Occipital lobe (tissue), 3 donors: ENCODE measurements at places on chromosomes 3 and 15. TPM values are rescaled to one million over a fixed set of nuclear protein-coding genes. Genes with fewer than 3 reads are reported as not detected.

GRCh38 chr3:157527131-157527881 lies 24.1 kb upstream of the VEPH1 start:
- DNase-seq = no peak

- DNase-seq = no peak
Observed at GRCh38 chr15:39781147-39781966, 1.3 kb downstream of the FSIP1 start.

The CCDC50 gene
- total RNA-seq = 115 TPM

DNA sequence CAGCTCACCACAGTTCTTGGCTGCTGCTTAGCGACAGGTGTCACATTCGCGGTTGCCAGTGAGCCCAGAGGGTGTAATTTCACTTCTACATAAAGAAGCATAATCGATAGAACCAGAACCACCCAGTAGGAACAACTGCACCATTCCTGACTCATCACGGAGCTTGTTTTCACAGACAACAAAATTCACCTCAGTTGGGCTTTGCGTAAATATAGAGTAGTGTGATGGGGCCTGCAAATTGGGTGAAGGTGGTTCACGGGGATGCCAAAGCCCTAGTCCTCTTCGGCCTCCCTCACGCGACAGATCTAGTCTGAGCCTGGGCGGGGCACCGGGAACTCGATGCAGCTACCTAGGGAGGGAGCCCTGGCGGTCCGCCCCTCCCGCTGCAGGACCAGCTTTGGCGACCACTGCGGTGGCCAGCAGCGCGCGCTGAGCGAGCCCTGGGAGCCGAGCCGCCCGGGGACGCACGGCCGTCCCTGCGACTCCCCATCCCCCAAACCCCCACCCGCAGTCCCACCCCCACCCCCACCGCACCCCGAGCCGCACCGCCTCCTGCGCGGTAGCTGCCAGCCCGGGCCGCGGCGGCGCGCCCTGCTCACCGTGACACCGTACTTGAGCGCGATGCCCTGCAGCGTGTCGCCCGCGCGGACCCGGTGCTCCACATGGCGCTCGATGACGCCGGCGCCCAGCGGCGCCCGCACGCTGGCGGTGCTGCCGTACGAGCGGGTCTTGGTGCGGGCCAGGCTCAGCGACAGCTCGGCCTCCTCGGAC lies 519 bp downstream of the LYSMD2 start:
- peak; percentile 63 for DNase-seq

GRCh38 chr3:197031315-197032285 lies 2.0 kb upstream of the MELTF start:
- DNase-seq = no peak

- DNase-seq = no peak
Observed at GRCh38 chr3:146544929-146545528, 622 bp upstream of the PLSCR1 start.

GRCh38 chr3:53384465-53385423 lies 37.4 kb upstream of the DCP1A start:
- no peak for DNase-seq

GRCh38 chr3:150739877-150740645 lies 22.9 kb downstream of the SIAH2 start:
- no peak for DNase-seq

The SERINC4 gene
- not detected for total RNA-seq

GRCh38 chr3:185561374-185561943 lies 9.1 kb upstream of the LIPH start:
- DNase-seq = peak; percentile 5

The TAGLN3 gene
- total RNA-seq = 151 TPM

DNA sequence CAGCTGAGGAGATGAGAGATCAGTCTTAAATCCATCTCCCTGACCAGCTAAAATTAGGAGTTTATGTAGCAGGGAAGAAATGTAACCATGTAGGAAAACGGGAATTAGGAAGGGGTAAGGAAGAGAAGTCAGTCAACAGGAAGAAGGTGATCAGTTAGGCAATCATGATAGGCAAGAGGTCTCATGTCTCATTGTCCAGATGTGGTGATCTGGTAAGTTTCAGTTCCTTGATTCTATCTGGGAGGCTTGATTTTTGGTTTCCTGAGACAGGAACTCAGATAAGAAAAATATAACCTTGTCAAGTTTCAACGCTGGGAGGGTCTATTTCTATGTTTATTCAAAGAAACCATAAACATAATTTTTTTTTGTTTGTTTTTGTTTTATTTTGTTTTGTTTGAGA lies 40.3 kb upstream of the TBC1D5 start:
- DNase-seq = no peak

The OR5H6 gene
- not detected for total RNA-seq

The CHRNA3 gene
- total RNA-seq = 0.31 TPM

The SPESP1 gene
- 0.16 TPM for total RNA-seq

DNA sequence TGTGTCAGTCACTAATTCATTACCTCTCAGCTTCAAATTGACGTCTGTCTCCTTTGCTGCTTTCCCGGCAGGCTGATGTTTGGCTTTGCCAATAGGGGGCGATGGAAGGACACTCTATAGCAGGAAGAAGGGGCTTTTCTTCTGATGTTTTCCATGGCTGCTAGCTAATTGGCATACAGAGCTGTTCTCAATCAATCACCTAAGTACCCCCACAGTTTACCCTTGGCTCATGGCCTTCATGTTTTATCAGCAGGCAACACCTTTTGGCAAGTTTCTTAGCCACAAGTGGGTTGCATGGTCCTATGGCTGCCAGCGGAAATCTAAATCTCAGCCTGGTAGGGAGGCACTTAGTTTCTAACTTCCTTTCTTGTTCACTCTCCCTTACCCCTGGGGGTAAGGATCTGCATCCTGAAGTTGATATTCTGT lies 45.0 kb downstream of the ESYT3 start:
- no peak for DNase-seq

- DNase-seq = no peak
Observed at GRCh38 chr3:15682561-15683185, 81.1 kb downstream of the BTD start.

The SPSB4 gene
- 8.3 TPM for total RNA-seq

The RARRES1 gene
- total RNA-seq = 1.4 TPM

The EXD1 gene
- total RNA-seq = 0.78 TPM

The SLC35G2 gene
- 14.7 TPM for total RNA-seq

DNA sequence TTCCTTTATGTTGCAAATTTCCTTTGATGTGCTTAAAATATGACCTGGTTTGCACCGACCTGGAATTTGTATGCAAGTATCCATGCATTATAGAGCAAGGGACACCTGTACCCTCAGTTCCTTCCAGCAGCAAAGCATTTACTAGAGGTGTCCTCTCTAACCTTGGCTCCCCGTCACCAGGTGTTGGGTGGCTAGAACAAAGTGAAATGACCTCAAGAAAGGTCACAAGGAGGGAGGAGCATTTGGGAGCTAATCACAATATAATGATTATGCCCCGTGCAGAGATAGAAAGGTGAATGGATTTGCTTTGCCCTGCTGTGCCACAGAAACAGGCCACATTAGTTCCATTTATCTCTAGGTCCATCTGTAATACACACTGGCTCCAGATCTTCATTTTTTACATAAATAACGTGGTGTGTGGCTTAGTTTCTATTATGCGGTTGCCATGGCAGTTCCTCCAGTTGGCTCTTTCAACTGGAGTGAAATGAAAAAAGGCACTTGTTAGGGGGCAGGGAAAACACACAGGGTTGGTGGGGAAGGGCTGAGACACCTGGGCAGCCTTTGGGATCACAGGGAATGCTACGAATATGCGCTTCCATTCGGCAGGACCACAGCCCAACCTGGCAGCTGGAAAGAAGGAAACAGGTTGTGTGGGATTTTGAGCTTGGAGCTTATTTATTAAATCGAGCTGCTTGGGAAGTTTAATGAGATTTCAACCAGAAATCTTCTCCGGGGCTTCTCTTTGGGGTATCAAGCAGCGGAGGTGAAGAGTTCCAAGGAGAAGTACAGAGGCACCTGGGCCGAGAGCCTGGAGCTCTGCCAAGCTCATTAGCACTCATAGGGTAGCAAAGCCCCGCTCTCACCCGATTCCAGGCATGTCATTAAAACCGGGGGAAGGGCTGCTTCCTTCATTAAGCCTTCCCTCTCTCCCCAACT lies 233.5 kb upstream of the ST8SIA2 start:
- DNase-seq = no peak

The ADGRG7 gene
- total RNA-seq = not detected

DNA sequence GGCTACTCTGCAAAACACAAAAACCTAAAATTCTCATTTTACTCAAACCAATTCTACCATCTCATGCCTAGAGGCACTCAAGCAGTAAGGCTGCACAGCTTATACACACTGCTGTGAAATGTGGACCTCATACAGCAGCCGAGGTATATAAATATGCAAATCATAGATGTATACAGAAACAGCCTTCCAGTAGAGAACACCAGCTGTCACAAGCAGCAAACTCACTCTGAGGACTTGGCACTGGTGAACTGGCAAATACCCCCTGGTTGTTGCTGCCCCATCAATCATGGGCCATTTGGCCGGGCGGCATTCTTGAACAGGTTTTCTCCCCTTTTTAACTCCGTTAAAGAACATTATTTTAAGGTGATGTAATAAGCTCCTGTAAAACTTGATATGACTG lies 378.0 kb downstream of the LSAMP start:
- DNase-seq = no peak

The LMLN gene
- 8.4 TPM for total RNA-seq

- no peak for DNase-seq
Observed at GRCh38 chr15:69522361-69522760, 69.7 kb downstream of the RPLP1 start.

DNA sequence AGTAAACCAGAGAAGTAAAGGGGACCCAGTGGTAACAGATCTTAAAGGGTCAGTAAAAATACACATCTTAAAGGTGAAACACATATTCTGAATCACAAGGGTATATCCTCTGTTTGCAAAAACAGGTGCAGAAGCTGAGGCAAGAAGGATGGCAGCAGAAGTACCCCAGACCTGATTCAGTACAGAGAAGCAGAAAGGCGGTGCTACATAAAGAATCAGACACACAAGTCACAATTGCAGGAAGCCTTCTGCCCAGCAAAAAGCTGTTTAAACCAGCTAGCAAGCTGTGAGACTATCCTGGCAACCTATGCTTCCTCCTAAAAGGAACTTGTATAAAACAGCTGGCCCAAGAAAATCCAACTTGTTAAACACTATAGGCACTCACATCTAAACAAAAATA lies 49.4 kb downstream of the ZNF280D start:
- DNase-seq = no peak

DNA sequence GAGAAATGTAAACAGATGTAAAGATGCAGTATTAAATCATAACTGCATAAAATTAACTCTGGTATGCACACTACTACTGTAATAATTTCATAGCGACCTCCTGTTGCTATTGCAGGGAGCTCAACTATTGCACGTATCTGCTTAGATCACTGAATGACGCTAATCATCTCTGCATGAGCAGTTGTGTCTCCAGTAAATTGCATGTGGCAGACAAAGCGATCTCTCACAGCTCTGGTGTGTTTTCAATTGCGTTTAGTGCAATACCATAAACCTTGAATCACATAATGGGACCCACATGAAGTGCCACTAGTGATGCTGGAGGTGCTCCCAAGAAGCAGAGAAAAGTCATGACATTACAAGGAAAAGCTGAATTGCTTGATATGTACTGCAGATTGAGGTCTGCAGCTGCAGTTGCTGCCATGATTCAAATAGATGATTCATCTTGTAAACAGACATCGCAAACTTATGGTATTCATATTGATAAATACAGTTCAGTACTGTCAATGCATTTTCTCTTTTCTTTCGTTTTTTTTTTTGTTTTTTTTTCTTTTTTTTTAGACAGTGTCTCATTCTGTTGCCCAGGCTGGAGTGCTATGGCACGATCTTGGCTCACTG lies 30.2 kb upstream of the LCTL start:
- DNase-seq = no peak

The CHL1 gene
- 954 TPM for total RNA-seq

GRCh38 chr15:78311292-78311691 lies 11.9 kb upstream of the SKIC8 start:
- DNase-seq = no peak

The PDIA3 gene
- total RNA-seq = 34.3 TPM

- DNase-seq = no peak
Observed at GRCh38 chr3:11826628-11827265, 19.9 kb downstream of the TAMM41 start.

The MAGEF1 gene
- total RNA-seq = 42.7 TPM

The XYLB gene
- total RNA-seq = 7.3 TPM

DNA sequence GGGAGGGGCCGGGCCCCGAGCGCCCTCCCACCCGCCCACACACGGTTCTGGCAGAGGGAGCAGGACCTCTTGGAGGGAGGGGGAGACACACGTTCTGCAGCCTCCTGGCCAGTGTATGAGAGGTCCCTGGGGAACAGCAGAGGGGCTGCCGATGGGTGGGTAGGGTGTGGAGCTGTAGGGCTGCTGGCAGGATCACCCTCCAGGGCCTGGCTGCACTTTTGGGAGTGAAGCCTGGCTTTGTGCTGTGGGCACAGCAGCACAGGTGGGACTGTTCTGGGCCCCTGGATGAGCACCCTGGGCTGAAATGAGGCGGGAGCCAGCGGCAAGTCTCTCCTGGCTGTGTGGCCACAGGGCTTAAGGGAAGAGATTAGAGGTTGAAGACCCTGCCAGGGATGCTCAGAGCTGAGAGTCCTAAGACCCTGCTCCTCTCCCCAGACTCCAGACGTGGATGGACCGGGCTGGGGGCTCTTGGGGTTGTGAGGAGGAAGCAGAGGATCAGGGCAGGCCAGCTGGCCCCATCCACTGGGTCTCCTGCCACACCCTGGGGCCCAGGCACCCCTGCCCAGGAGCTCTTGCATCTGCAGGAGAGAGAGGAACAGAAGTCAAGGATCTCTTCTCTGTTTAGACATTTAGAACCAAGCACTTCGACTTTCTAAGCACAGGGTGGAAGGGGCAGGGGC lies 45.2 kb downstream of the RGMA start:
- no peak for DNase-seq

DNA sequence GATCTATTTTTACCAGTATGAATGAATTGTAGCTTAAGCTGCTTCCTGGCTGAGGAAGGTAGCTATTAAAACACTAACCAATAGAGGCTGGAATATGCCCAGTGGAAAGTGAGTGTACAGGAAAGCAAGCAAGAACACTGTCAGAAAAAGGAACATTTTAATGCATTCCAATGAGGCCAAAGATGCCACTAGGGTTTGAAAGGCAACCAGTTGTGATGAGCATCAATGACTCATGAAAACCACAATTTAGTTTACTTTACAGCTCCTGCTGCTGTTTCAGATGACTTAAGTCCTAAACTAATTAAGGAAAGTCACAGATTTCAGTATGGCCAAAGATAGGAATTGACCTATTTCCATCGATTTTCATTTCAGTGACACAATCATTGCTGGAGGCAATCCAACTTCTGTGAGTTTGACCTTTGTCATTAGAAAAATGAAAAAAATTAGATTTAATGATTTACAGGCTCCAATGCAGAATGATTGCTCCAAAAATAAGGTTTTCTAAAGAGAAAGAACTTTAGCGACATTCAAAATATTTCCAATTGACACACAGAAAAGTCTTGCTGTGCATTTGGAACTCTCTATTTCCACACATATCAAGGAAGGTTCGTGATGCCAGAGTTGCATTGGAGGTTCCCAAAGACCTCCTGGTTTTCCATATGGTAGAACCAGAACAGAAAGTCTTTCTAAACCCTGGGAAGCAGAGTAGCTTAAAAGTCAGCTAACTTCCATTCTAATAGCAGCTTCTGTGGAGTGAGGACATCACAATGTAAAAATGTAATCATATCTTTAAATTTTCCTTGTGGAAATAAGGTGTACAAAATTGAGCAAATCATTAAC lies 103.0 kb downstream of the SUCNR1 start:
- DNase-seq = no peak
